ENCODE measurements at places on chromosomes 5 and 9. TPM values are rescaled to one million over a fixed set of nuclear protein-coding genes. Genes with fewer than 3 reads are reported as not detected.

KCTD16 gene
- total RNA-seq, result 0.01 TPM

ENTPD8 gene
- 0.08 TPM for total RNA-seq

CCL27 gene
- not detected for total RNA-seq

CSNK1G3 gene
- total RNA-seq, result 15.2 TPM

FAM120AOS gene
- total RNA-seq, result 47.5 TPM

DEPDC1B gene
- total RNA-seq, result 14.6 TPM

GRM6 gene
- not detected for total RNA-seq

INSL4 gene
- 16.7 TPM for total RNA-seq
